ENCODE measurements at places on chromosomes 4 and X. TPM values are rescaled to one million over a fixed set of nuclear protein-coding genes. Genes with fewer than 3 reads are reported as not detected.

- H3K4me3 ChIP-seq: peak overlapping the region; percentile 90
- H3K27me3 ChIP-seq: no peaks in the 10 kb centered on the region
- H3K27ac ChIP-seq: no peak overlapping the region
- peaks cover 18% of the 10 kb centered on the region for H3K36me3 ChIP-seq
Observed at GRCh38 chr4:37827802-37828321, 1.4 kb downstream of the PGM2 start.

The TMPRSS11B gene
- 0.75 TPM for polyA plus RNA-seq

The TRAM1L1 gene
- 0.59 TPM for polyA plus RNA-seq

The DMP1 gene
- 1.1 TPM for polyA plus RNA-seq

- no peak overlapping the region for H3K4me3 ChIP-seq
- no peaks in the 10 kb centered on the region for H3K4me1 ChIP-seq
- no peak overlapping the region for H3K27ac ChIP-seq
- DNase-seq: no peak
Observed at GRCh38 chr4:15373363-15373762, 54.5 kb upstream of the C1QTNF7 start.

The GAB3 gene
- 5.0 TPM for polyA plus RNA-seq

DNA sequence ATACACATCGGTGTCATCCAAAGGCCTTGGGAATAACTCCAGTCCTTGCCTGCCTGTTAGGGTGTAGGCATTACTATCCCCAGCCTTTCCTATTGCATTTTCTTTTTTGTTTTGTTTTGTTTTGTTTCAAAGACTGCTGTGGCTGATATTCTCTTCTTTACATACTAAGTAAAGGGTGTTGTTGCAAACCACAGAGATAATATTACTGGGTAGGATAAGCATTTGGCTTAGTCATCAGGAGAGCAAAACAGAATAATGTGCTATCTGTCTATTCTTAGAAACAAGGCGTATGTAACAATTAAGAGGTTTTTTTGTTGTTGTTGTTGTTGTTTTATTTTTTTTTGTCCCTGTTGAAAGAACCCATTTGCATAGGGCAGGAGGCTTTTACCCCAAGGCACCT lies 41.8 kb downstream of the UGT2B28 start:
- H3K36me3 ChIP-seq: no peaks in the 10 kb centered on the region
- no peaks in the 10 kb centered on the region for H3K4me1 ChIP-seq
- H3K4me3 ChIP-seq: no peak overlapping the region
- DNase-seq: no peak
- no peak overlapping the region for H3K27ac ChIP-seq

DNA sequence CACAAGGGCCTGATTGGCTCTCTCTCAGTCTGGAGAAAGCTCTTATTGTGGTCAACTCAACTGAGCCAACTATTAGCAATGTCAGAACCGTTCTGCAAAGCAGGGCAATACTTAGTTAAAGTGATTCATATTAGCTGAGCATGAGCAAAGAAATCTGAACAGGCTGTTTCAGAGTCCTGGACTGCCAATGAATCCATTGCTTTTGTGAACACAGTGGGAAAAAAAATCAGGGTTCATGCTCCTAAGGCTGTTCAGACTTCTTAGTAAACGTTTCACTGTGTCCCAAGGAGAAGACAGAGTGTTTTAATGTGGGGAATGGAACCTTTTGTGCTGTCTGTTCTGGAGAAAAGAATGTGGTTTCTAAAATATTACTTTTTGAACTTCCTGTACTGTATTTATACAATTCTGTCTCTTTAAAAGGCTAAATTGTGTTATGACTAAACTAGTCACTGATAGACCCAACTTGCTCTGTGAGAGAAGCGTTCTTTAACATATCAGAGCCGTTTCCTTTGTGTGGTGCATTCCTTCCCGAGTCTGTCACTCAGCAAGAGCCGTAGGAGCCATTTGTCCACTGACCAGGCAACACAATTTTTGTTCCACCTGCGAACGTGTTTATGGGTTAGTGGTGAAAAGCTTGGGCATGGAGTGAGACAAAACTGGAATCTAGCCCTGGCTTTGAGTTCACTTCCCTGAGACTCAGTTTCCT lies 366.1 kb downstream of the FBXO8 start:
- no peak overlapping the region for H3K4me3 ChIP-seq
- no peaks in the 10 kb centered on the region for H3K36me3 ChIP-seq
- H3K4me1 ChIP-seq: no peaks in the 10 kb centered on the region
- H3K27me3 ChIP-seq: no peaks in the 10 kb centered on the region
- DNase-seq: no peak

DNA sequence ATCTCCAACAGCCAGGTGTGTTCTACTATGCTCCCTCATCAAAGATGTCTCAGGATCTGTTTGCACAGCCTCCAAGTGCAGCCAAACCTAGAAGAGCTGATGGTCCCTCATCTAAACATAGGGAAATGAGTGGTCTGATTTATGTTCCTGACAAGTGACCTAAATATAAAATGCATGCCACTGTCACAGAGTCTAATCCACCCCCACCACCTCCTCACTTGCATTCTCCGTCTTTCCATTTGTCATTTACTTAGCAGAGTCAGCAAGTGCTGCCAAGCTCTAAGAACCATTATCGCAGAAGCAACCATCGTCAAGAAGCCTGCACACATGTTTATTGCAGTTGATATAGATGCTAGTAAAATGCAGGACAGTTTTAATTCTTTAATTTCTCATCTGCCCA lies 33.1 kb upstream of the VCX3A start:
- no peak overlapping the region for H3K27ac ChIP-seq
- H3K4me3 ChIP-seq: no peak overlapping the region
- no peaks in the 10 kb centered on the region for H3K27me3 ChIP-seq
- no peaks in the 10 kb centered on the region for H3K36me3 ChIP-seq

DNA sequence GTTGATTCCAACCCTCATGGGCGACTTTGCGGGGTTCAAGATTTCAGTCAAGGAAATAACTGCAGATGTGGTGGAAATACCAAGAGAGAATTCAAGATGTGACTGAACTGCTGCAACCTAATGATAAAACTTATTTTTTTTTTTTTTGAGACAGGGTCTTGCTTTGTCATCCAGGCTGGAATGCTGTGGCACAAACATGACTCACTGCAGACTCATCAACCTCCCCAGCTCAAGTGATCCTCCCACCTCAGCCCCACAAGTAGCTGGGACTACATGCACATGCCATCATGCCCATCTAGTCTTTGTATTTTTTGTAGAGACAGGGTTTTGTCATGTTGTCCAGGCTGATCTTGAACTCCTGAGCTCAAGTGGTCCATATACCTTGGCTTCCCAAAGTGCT lies 19.5 kb upstream of the WDFY3 start:
- H3K27me3 ChIP-seq: no peaks in the 10 kb centered on the region
- no peaks in the 10 kb centered on the region for H3K36me3 ChIP-seq
- no peak for DNase-seq
- H3K27ac ChIP-seq: no peak overlapping the region
- H3K4me1 ChIP-seq: no peaks in the 10 kb centered on the region
- H3K4me3 ChIP-seq: no peak overlapping the region

The UGT2B15 gene
- 0.21 TPM for polyA plus RNA-seq

The CYP4V2 gene
- polyA plus RNA-seq: 28.2 TPM

All from thymus (tissue), 14 donors.